Hematopoietic multipotent progenitor cell treated with erythropoietin and hydrocortisone succinate and interleukin-3 and kit ligand, for 6 days (in vitro differentiated cells): ENCODE measurements at places on chromosomes 6 and 20.

DNA sequence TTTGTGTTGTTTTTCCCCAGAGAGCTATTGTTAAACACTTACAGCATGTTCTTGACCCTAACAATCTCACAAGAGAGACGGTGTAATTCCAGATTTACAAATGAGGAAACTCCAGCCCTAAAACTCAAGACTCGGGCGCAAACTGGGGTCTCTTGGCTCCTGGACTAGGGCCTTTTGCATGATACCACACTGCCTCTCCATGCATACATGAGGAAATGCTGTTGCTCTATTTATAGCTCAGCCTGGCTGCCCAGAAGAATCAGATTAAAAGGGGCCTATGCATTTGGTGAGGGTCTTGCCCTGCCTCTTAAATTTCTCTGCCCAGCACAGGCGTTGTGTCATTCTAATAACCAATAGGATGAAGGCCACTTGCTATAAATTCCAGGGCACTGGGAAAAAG lies 30.5 kb upstream of the SNRPB2 start:
- no peak for DNase-seq

DNA sequence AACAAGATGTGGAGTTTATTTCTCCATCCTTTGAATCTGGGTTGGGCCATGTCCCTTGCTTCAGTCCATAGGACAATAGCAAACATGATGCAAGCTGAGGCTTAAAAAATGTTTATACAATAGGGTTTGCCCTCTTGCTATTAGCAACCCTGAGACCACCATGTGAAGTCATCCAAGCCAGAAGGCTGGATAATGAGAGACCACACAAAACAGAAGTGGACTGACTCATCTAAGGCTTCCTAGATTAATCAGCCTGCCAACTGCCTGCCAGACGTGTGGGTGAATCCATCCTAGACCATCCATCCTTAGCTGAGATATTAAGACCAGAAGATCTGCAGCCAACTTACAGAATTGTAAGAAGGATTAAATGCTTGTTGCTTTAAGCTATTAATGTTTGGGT lies 38.1 kb upstream of the ISM1 start:
- no peak for DNase-seq

GRCh38 chr6:81565071-81565470 lies 187.4 kb downstream of the TENT5A start:
- no peak for DNase-seq

GRCh38 chr6:152457949-152458624 lies 179.1 kb downstream of the SYNE1 start:
- no peak for DNase-seq

GRCh38 chr6:38354905-38355304 lies 284.8 kb downstream of the BTBD9 start:
- DNase-seq: no peak

DNA sequence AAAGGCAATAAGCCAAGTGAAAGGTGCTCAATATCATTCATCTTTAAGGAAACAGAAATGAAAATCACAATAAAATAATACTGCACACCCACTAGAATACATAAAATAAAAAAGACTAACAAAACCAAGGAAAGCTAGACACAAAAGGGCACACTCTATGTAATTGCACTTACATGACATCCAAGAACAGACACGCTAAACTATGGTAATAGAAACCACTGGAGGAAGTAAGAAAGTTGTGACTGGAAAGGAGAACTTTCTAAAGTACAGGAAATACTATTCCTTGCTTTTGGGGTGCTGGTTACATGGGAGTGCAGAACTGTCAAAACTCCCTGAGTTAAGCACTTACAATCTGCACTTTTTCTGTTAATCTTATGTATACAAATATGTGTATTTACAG lies 253.7 kb upstream of the RUNX2 start:
- DNase-seq: no peak

DNA sequence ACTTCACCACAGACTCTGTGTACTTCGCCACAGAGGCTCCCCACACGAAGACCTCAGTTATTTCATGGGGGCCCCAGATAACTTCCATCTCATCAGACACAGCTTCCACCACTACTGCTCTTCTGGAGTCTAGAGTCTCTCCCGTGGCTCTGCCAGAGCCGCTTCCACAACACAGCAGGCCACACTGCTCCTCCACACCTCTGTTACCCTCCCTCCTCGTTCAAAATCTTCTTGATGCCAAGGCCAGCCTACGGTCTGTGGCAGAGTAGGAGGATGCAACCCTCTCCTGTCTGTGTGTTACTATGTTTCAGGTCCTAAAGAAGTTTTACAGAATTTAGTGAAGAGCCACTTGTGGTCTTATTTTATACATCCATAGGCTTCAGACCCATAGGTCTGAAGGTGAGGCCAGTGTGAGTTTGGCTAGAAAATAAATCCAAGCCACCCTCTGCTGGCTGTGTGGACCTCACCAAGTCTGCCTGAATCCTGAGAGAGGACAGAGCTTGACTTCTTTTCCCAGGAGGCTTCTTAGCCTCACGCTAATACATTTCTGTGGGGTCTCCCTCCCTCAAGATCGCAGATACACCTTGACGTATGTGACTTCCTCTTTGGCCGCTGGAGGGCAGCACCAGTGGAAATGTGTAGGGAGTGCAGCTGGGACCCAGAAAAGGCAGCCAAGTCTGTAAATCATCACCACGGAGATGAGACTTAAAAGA lies 197.7 kb downstream of the FAXC start:
- peak; percentile 60 for DNase-seq

DNA sequence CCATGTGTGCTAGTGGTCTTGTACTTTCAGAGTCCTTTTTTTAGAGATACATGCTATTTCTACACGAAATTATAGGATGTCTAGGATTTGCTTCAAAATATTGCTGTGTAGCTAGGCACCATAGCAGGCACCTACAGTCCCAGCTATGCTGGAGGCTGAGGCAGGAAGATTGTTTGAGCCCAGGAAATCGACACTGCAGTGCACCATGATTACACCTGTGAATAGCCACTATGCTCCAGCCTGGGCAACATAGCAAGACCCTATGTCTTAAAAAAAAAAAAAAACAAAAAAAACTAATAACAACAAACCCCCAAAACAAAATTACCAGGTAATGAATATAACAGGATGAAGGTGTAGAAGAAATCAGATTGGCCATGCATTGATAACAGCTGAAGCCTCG lies 121.7 kb downstream of the NFATC2 start:
- DNase-seq: no peak

- no peak for DNase-seq
These were observed 283.4 kb downstream of the TBC1D7 start for GRCh38 chr6:13044896-13045295.

DNA sequence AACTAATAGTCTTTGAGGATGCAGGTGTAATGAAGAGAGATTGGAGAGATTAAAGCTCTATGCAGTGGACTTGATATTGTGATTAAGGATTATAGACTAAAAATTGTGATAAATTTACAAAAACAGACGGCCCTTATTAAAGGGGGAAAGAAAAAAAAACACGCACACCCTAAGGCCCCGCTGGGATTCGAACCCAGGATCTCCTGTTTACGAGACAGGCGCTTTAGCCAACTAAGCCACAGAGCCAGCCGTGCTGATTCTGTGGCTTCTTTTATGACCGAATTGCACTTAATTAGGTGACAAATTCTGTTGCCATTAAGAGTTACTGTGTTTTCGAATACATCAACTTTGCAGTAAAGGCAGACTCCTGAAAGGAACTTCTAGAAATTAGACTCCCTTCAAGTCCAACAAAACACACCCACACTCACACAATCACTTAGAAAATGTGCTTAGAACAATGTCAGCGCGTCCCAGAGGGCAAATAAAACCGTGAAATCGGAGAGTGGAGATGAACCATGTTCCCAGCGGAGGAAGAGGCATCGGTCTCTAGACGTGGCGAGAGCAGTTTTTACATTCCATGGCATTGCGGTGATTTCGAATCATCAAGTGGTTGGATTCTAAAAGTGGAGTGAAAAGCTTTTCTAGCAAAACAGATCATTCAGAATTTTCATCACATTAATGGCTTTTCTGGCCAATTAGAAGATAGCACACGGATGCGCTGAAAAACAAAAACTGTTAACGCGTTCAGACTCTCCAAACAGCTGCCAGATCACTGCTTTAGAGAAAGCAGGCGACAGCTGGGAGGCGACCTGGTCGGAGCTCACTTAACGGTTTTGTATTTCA lies 122.6 kb downstream of the GPX5 start:
- peak; percentile 87 for DNase-seq

- no peak for DNase-seq
These were observed 33.2 kb upstream of the MARCKS start for GRCh38 chr6:113823916-113824315.

GRCh38 chr20:16498526-16499253 lies 74.6 kb downstream of the KIF16B start:
- DNase-seq: no peak

GRCh38 chr20:37315452-37316110 lies 26.1 kb downstream of the MANBAL start:
- DNase-seq: no peak

- DNase-seq: no peak
These were observed 44.1 kb upstream of the GCLC start for GRCh38 chr6:53588816-53589509.

- DNase-seq: no peak
These were observed 175.7 kb downstream of the TBX18 start for GRCh38 chr6:84588697-84589080.

DNA sequence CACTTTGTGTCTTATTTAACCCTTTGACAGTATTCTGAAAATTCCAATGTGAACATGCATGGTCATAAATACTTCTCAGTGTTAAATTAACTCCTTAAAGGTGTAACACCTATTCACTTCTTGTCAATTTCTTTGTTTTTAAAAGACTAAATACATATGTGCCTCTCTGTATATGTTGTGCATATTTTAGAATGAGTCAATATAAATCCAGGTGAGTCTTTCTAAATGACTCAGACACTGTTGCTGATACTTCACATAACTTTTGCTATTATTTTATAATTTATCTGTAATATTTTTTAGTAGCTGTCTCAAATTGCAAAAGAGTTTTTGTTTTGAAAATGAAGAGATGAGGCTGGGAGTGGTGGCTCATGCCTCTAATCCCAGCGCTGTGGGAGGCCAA lies 36.0 kb downstream of the TIAM2 start:
- no peak for DNase-seq

- no peak for DNase-seq
These were observed 8.6 kb upstream of the SLC32A1 start for GRCh38 chr20:38715646-38716045.

GRCh38 chr6:29509239-29509638 lies 21.5 kb upstream of the MAS1L start:
- DNase-seq: no peak

DNA sequence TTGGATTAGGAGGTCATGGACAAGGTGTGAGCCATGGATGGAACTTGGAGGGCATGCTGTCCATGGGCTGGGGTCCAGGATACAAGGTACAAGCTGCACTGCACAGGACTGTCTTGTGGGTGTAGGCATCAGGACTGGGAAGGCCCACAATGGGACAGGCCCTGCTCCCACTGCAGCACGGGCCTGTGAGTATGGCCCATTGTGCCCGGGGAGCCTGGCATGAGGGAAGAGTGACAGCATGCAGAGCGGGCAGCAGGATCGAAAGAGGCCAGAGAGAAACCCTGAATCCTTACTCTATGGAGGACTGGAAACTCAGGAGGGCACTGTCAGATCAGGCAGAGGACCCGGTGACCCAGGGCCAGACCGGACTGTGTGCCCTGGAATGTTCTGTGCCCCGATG lies 211.3 kb downstream of the PREX1 start:
- no peak for DNase-seq

- no peak for DNase-seq
These were observed 144.6 kb downstream of the UST start for GRCh38 chr6:148891405-148891783.

DNA sequence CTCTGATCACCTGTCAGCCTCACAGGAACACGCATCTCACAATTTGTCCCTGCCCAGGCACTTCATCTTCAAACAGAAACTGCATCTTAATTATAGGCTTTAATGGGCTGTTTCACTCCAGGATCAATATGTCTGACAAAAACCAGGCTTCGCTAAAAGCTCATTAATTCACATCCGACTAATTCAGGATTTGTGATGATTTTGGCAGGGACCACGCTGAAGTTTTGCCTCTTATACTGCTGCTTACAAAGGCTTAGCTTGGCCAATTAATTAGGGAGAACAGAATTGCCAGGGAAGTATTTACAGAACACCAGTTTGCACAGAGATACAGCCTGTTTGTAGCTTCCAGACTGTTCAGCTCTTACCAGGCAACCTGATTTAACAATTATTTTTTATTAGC lies 541.0 kb upstream of the SPTLC3 start:
- no peak for DNase-seq

- DNase-seq: no peak
These were observed 91.7 kb downstream of the CD24 start for GRCh38 chr6:106882601-106883518.

DNA sequence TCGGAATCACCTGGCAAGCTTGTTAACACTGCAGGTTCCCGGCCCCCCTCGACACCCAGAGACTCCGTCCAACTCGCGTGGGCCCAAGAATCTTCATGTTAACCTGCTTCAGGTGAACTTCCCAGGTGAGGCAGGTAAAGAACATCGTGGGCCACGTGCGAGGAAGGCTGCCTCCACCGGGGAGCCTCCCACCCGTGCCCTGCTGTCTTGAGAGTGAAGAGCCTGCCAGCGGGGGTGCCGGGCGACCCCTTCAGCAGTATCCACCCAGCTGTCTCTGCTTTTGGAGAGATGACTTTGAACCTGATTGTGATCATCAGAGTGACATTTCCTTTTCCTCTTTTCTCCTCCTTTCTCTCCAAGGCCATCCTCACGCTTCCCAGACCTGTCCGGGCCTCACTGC lies 22.9 kb upstream of the RTF2 start:
- DNase-seq: no peak

DNA sequence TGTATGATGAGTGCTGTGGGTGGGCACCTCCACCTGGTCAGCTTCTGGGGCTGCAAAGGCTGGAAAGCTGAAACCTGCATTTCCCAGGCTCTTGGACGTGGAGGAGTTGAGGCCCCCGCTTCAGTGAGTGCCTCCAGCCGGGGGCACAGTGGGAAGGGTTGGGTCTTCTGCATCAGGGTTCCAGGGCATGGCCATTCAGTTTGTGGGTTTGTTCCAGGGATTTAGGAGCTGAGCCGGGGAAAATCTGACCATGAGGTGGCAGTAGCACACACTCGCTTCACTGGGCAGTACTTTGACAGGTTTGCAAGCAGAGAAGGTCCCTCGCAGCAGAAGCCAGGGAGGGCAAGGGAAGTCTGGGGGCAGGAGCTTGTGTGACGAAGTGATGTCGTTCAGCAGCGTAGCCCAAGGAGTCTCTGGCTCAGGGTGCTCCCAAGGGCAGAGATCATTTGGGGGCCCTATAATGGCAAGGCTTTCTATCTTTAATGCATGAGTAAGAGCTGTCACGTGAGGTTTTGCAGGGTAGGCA lies 69.5 kb upstream of the SULF2 start:
- peak; percentile 27 for DNase-seq

DNA sequence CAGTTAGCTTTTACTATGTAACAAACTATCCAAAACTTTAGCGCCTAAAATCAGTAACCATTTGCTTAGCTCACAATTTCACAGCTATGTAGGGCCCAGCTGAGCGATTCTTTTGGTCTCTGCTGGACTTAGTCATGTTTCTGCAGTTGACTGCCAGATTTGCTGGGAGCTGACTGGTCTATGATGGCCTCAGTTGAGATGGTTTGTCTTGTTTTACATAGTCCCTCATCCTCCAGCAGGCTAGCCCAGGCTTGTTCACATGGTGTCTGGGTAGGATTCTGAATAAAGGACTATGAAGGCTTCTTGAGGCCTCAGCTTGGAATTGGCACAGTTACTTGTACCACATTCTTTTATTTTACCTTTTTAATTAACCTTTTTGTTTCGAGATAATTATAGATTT lies 247.8 kb upstream of the CHD6 start:
- DNase-seq: no peak

GRCh38 chr6:126069449-126069848 lies 83.1 kb downstream of the TRMT11 start:
- DNase-seq: no peak

- DNase-seq: no peak
These were observed 73.8 kb upstream of the MPC1 start for GRCh38 chr6:166456395-166457156.
